Activated naive CD8-positive, alpha-beta T cell treated with anti-CD3 and anti-CD28 coated beads for 36 hours (primary cell): ENCODE measurements at places on chromosomes 1 and 21. TPM values are rescaled to one million over a fixed set of nuclear protein-coding genes. Genes with fewer than 3 reads are reported as not detected.
A peak's percentile ranks its signal among the peaks of the same experiment; 100 is the strongest.

Gene CLDN17
- not detected for total RNA-seq

DNA sequence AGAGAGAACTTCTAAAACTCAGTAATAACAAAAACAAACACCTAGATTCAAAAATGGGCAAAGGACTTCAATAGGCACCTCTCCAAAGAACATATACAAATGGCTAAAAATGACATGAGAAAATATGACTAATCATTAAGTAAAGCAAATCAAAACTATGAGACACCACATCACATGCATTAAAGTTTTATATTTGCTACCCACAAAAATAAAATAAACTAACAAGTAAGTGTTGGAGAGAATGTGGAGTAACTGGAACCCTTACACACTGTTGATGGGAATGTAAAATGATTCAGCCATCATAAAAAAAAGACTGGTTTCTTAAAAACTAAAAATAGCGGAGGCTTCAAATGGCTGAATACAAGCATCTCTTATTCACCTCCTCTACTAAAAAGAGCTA lies 262.1 kb upstream of the PKN2 start:
- no peak overlapping the region for H3K4me3 ChIP-seq
- H3K36me3 ChIP-seq = no peaks in the 10 kb centered on the region
- no peak for DNase-seq
- no peak overlapping the region for H3K27ac ChIP-seq
- no peaks in the 10 kb centered on the region for H3K27me3 ChIP-seq
- no peaks in the 10 kb centered on the region for H3K4me1 ChIP-seq

Gene C1orf226
- total RNA-seq = 0.14 TPM

DNA sequence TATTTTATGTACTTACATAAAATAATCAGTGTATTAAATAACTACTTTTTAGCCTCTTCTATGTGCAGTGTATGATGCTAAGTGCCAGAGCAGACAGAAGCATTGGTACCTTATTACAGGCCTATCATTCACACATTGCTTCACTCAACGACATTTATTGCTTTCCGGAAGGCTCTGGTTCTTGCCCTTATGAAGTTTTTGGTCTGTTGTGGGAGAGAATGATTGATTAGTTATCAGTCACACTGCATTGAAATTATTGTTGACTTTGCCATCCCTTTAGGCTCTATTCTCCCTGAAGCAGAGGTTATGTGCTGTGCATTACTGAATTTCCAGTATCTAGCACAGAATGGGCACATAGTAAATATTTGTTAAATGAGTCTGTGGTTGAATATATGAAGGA lies 178.0 kb downstream of the HHAT start:
- no peak for DNase-seq
- H3K27ac ChIP-seq = no peak overlapping the region
- H3K36me3 ChIP-seq = no peaks in the 10 kb centered on the region
- H3K27me3 ChIP-seq = no peaks in the 10 kb centered on the region

DNA sequence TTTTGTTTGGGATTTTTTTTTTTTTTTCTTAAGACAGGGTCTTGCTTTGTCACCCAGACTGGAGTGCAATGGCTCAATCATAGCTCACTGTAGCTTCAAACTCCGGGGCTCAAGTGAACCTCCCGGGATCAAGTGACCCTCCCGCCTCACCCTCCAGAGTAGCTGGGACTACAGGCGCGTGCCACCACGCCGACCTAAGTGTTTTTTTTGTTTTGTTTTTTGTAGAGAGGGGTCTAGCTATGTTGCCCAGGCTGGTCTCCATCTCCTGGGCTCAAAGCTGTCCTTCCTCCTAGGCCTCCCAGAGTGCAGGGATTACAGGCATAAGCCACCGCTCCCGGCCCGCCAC lies 776 bp downstream of the HLCS start:
- H3K4me3 ChIP-seq = peak overlapping the region; percentile 90
- H3K27ac ChIP-seq = peak overlapping the region; percentile 96
- no peaks in the 10 kb centered on the region for H3K27me3 ChIP-seq
- peaks cover 15% of the 10 kb centered on the region for H3K36me3 ChIP-seq
- no peak for DNase-seq

Gene NMNAT1
- total RNA-seq = 9.4 TPM

Gene KRTAP13-2
- not detected for total RNA-seq

- H3K36me3 ChIP-seq = no peaks in the 10 kb centered on the region
- no peak overlapping the region for H3K4me3 ChIP-seq
- no peak for DNase-seq
- no peaks in the 10 kb centered on the region for H3K27me3 ChIP-seq
- no peak overlapping the region for H3K27ac ChIP-seq
These were observed 167.4 kb downstream of the PRDM16 start for GRCh38 chr1:3236361-3236760.

DNA sequence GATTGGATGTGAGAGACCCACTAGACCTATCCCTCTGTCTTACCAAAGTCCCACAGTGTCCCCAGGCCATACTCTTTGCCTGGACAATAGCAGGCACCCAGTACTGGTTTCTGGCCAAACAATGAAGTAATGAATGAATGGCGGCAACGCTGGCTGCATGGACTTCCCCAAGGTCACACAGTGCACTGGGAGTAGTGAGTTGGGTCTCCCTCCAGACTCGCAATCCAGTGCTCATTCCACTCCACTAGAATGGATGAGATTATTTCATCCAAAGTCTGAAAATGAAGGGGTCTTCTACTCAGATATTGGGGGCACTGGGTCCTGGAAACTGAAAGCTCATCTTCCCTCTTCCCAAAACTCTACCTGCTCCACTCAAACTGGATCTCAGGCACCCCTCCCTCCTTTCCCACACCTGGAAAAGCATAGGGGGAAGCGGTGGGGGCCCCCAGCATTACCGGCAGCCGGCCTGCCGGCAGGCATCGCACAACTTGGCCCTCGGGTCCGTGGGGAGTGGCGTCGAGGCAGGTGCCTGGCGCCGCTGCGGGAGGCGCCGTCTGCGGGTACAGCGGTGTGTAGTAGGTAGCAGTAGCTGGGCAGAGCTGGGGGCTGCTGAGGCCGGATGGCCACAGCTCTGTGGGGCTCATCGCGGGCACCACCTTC lies 816 bp downstream of the E2F2 start:
- H3K4me3 ChIP-seq = peak overlapping the region; percentile 87
- peak overlapping the region; percentile 69 for H3K27ac ChIP-seq
- H3K36me3 ChIP-seq = peaks cover 38% of the 10 kb centered on the region
- H3K27me3 ChIP-seq = peaks cover 11% of the 10 kb centered on the region
- peak; percentile 50 for DNase-seq

- peak overlapping the region; percentile 87 for H3K27ac ChIP-seq
- H3K4me1 ChIP-seq = peaks cover 84% of the 10 kb centered on the region
- no peak for DNase-seq
These were observed 31.9 kb upstream of the IL19 start for GRCh38 chr1:206738370-206739366.

DNA sequence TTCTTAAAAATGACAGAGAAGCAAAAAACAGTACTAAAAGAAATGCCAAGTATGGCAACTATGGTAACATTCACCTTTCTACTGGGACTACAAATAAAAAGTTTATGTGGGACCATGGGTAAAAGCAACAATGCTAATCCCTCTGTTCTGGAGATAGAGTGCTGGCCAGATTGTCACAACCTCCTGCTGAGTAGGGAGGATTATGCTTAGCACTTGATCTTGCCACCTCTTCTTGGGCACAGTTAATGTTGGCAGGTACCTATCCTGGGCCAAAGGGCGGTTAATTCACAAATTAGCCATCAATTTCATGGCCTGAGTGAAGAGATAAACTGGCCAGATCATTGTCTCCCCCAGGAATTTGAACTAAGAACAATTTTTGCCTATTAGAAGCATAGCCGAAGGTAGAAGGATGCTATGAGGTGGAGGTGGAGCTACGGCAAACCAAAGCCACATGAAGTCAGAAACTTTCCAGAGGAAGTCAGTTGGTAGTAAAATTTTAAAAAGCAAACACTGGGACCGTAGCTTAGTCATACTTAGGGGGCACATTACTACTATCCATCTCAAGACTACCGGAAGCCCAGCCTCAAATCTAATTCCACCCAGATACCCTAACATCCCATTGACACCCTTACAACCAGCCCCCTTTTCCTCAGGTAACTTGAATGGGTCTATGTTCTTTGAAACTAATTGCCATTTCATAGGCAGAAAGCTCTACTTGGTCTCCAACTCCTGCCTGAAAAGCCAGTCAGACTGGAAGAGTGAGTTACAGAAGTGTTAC lies 2.7 kb downstream of the SCYL3 start:
- H3K4me1 ChIP-seq = peaks cover 45% of the 10 kb centered on the region
- peaks cover 13% of the 10 kb centered on the region for H3K36me3 ChIP-seq
- peak; percentile 35 for DNase-seq
- peak overlapping the region; percentile 94 for H3K27ac ChIP-seq

- no peak for DNase-seq
- H3K36me3 ChIP-seq = no peaks in the 10 kb centered on the region
- no peak overlapping the region for H3K27ac ChIP-seq
- H3K4me1 ChIP-seq = no peaks in the 10 kb centered on the region
- H3K4me3 ChIP-seq = no peak overlapping the region
- peaks cover 14% of the 10 kb centered on the region for H3K27me3 ChIP-seq
These were observed 108.1 kb upstream of the MAGI3 start for GRCh38 chr1:113282008-113282892.

Gene CA6
- 12.3 TPM for total RNA-seq

Gene PLEKHN1
- 1.3 TPM for total RNA-seq

GRCh38 chr21:37367703-37368540 lies 1.3 kb downstream of the DYRK1A start:
- H3K36me3 ChIP-seq = peaks cover 12% of the 10 kb centered on the region
- peak overlapping the region; percentile 97 for H3K27ac ChIP-seq
- H3K4me3 ChIP-seq = peak overlapping the region; percentile 89
- DNase-seq = peak; percentile 43

- H3K4me3 ChIP-seq = no peak overlapping the region
- peaks cover 30% of the 10 kb centered on the region for H3K36me3 ChIP-seq
- H3K27me3 ChIP-seq = no peaks in the 10 kb centered on the region
These were observed 8.0 kb upstream of the ASH1L start for GRCh38 chr1:155570593-155570990.

DNA sequence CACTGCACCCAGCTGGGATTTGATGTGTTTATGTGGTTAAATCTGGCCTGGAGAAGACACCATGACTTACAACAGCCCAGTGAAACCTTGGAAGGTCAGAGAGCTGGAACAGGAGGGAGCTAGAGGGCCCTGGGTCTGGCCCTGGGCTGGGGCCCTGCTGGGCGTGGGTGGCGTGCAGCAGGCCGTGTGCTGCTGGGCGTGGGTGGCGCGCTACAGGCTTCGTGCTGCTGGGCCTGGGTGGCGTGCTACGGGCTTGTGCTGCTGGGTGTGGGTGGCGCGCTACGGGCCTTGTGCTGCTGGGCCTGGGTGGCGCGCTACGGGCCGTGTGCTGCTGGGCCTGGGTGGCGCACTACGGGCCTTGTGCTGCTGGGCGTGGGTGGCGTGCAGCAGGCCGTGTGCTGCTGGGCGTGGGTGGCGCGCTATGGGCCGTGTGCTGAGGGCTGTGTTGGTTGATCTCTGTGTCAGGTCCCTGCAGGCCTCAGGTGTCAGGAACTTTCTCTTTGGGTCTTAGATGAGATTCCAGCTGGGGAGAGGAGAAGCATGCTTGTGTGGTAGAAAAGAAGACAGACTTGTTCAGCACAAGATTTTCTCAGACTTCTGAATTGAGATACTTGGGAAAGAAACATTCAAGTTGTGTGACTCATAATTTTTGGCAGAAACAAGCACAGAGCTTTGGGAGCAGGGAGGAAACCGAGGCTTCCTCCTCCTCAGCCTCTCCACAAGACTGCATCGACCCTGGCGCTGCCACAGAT lies 66.0 kb downstream of the COL18A1 start:
- peak overlapping the region; percentile 2 for H3K27ac ChIP-seq
- DNase-seq = peak; percentile 40
- H3K4me1 ChIP-seq = peaks cover 9% of the 10 kb centered on the region

DNA sequence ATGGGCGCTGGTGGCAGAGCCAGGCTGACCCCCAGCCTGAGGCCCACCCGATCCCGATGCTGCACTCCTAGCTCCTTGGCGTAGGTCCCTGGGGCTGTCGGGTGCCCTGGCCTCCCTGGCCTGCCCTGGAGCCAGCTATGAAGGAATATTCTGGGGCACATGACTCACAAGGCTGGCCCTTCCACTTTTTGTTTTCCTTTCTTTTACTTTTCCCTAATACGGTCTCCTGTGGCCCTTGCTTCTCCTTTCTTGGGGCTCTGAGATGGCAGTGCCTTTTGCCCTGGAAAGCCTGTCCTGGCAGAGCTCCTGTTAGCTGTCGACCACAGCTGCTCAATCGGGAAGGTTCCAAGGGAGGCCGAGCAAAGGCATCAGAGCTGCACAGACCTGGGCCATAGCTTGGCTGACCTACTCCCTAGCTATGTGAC lies 22.1 kb downstream of the ARHGEF10L start:
- H3K36me3 ChIP-seq = no peaks in the 10 kb centered on the region
- H3K27me3 ChIP-seq = peaks cover 6% of the 10 kb centered on the region
- H3K4me1 ChIP-seq = no peaks in the 10 kb centered on the region
- H3K4me3 ChIP-seq = no peak overlapping the region
- H3K27ac ChIP-seq = no peak overlapping the region
- no peak for DNase-seq

DNA sequence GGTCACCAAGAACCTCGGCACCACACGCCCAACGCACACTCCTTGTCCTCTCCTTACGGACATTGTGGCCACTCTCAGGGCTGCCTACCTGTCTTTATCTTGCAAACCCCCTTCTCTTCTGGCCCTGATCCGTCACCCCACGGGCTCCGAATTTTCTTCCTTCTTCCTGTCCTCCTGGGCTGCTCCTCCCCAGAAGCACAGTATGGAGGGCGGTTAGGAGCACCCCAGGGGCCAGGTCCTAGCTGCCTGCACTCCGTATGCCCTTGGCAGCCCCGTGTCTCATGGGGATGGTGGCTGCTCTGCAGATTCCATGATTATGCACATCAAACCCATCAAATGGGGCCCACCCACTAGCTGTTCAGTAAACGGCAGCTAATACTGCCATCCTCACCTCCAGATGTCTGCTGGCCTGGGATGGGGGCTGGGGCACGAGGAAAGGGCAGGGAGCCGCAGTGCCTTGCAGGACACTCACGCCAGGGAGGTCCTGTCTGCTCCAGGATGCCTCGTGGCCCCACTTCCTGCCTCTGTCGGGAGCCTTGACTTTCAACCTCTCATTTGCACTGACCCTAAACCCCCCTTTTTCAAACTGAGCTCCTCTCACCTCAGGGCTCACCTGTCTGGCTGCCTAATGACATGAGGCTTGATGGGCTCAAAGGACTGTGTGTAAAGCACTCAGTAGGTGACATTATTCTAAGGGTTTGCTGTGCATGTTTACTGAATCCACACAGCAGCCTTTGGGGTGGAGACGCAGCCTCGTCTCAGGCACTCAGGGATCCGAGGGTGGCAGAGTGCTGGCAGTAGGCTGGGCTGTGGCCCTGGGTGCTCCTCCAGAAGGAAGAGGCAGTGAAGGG lies 4.4 kb downstream of the TTC34 start:
- DNase-seq = no peak
- no peaks in the 10 kb centered on the region for H3K36me3 ChIP-seq
- no peak overlapping the region for H3K27ac ChIP-seq
- peaks cover 35% of the 10 kb centered on the region for H3K27me3 ChIP-seq
- H3K4me1 ChIP-seq = peaks cover 2% of the 10 kb centered on the region
